IPS DF 6.9 (cell line): ENCODE measurements at places on chromosomes 2 and 18.
A peak's percentile ranks its signal among the peaks of the same experiment; 100 is the strongest.

DNA sequence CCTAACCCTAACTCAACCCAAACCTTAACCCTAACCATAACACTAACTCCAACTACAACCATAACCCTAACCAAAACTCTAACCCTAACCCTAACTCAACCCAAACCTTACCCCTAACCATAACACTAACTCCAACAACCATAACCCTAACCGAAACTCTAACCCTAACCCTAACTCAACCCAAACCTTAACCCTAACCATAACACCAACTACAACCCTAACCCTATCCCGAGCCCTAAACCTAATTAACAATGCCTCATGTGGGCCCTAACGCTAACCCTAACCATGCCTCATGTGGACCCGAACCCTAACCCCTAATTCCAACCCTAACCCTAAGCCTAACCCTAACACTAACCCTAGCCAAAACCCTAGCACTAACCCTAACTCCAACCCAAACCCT is 11.5 kb upstream of the GPR35 start:
- no peak for DNase-seq

DNA sequence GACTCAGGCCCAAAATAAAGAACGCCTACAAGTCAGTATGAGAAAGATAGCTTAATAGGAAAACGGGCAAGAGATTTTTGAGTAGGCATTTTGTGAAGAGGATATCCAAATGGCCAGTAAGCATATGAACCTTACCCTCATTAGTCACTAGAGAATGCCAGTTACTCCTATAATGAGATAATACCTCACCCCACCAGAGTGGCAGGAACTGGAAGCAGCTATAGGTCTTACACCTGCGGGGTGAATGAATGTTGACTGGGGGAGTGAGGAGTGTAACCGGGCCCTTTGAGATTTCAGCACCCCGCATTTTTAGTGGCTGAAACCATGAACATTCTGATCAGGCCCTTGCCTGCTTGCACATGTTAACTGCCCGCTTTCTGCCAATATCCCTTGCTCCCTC is 7.5 kb upstream of the PTPN2 start:
- DNase-seq: no peak

DNA sequence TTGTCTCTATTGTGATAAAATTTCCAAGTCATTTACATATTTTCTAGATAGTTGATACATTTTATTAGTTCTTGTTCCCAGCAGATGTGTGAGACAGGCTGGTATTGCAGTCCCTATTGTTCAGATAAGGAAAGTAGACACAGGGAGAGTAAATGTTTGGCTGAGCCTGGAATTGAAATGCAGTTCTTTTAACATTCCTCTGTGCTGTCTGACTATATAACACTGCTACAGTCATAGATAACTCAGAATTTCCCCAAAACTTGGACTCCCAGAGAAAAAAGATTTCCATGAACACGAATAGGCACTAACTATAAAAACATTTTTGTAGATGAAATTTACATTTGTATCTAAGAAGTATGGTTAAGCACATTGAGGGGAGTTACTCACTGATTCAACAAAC is 71.4 kb downstream of the PLCL1 start:
- DNase-seq: no peak

GRCh38 chr2:233972941-233973575 is 55.9 kb downstream of the TRPM8 start:
- no peak for DNase-seq

DNA sequence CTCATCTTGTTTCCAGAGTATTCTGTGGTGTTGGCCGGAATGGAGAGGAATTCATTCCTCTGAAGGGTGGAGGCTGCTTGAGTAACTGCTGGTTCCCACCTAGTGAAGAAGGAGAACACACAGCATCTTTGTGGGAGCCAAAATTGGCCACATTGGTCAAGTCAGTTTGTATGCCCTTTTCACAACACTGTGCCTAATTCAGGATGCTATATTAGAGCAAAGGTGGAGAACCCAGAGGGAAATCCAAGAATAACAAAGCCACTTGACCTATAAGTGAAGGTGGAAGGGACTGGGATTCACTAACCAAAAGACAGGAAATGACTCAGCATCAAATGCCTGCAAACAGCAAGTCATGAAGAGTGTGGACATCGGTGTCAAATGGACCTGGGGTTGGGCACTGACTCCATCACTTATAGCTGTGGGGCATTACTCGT is 27.3 kb upstream of the MLPH start:
- no peak for DNase-seq

DNA sequence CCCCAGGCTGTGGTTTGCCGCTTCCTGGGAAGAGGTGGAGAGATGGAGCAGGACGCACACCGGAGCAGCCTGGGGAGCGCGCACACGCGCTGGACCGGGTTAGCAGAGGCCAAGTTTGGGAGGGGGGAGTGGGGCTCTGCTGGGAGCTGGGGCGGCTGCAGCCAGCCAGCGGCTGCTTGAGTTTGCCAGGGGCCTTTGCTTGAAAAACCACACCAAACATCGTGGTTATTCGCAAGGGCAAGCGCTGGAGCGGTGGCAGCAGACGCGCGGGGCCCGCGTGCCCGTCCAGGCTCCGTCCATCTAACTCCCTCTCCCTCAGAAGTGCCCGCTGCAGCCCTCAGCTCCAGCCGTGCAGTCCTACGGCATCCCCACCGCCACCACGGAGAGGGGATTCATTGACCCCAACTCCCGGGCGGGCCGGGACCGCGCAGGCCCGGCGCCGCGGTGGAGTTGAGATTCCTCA is 4.6 kb downstream of the PTGR3 start:
- DNase-seq: no peak

GRCh38 chr2:108262036-108262435 is 22.3 kb downstream of the SULT1C3 start:
- no peak for DNase-seq

- DNase-seq: no peak
Observed at GRCh38 chr2:39217192-39217550, 26.6 kb downstream of the CDKL4 start.

GRCh38 chr2:203246646-203247045 is 7.8 kb downstream of the CYP20A1 start:
- no peak for DNase-seq

- no peak for DNase-seq
Observed at GRCh38 chr2:165141601-165142354, 62.1 kb downstream of the SCN3A start.

DNA sequence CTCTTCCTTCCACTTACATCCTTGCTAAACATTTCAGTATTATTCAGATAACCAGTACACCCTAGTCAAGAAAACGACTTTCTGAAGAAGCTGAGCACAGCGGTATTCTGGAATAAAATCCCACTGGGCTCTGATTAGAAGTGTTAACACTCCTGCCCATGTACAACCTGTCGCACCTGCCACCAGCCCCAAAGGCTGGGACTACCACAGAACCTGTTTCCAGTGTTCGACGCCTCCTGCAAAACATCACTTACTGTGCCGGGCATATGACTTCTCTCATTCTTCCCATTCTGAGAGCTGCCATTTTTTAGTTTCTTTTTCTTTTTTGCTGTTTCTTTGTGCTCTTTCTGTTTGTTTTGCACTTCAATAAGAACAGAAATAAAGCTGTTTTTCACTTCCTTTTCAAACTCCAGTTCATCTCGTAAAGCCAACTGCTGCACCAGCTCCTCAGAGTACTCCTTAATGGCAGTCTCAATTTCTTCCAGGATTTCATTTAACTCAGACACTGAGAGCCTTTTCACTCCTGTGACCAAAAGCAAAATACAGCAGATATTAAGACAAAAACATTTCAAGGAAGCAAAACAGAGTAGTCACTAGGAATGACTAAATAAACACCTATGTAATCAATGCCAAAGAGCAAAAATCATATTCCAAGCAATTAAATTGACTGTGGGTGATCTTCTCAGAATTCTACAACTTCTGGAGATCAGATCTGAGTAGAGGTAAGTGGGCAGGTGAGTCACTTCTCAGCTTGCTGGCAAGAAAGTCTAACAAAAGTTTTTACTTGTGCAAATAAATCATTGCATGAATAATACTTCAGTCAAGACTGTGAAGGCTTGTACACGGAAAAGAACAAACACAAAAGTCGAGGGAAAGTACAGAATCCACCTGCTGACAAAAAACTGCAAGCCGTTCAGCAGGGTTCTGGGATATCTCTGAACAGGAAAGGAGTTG is 19.3 kb downstream of the FEZ2 start:
- no peak for DNase-seq

GRCh38 chr2:188576651-188577050 is 285.0 kb downstream of the GULP1 start:
- no peak for DNase-seq

DNA sequence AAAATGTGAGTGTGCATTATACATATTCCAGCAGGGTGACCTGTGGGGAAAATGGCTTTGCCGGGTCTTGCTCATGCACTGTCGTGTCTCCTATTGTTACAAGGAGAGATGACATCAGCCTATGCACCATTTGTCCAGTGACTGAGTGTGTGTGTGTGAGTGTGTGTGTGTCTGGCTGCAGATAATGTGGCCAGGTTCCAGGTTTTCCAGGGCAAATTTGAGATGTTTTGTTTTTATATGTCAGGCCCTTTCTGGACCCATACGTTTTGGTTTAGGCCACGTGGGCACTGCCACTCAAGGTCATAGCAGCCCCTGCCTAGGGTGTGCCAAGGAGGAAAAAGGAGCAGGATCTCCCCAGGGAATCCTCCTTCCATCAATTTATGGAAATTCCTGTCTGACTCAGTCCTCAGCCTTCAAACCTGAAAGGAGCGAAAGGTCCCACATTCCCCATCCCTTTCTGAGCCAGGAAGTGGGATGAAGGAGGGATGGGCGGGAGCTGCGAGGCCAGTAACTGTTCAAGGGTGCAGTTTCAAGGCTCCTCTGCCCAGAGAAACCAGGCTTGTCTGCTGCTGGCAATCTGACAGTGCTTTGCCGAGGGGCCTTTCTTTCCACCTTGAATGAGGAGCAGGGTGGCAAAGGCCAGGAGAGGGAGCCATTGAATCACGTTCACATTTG is 93.0 kb upstream of the SMAD2 start:
- DNase-seq: peak; percentile 43

DNA sequence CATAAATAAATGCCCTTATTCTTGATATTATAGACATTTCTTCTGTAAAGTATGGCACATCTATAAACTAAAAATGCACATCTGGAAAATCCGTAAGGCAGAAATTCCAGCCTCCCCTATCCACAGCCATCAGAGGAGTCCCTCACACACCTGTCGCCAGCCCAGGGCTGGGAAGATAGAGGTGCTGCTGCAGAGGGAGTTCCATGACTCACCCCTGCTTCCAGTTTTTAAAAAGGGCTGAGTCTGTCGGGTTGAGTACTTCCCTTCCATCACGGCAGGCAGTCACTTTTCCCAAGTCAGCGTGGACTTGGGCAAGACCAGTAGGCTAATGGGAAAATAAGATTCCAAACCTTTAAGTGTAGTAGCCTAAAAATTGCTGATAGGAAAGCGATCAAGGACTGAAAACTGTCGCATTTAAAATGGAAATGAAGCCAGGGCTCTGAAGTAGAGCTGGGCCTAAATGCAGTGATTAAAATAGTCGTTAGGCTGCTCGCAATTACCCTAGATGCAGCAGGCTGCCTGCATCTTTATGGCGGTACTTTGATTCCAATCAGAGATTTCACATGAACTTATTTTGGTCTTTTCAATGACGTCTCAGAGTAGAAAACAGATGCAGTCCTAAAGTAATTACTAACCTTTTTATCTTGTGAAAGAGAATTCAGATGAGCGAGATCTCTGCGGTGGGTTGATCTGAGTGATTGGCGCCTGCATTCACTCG is 280.5 kb downstream of the AGAP1 start:
- DNase-seq: no peak

DNA sequence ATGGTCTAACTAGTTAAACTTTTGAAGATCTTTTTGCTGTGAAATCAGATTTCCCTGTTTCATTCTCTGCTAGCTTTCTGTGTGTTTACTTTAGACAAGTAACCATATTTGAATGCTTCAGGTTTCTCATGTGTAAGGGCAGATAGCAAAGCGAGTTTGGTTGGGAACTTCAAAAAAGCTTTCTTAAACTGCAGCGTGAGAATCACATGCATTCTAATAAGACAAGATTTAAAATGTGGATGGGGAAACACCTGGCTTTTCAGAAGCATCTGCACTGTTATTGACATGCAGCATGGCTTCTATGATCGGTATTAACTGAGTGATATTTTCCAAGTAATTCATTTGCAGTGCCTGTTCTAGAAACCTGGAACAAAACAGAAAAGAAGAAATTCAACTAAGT is 119.3 kb downstream of the ABCA12 start:
- no peak for DNase-seq

- DNase-seq: no peak
Observed at GRCh38 chr2:107027810-107028209, 141.8 kb upstream of the ST6GAL2 start.

DNA sequence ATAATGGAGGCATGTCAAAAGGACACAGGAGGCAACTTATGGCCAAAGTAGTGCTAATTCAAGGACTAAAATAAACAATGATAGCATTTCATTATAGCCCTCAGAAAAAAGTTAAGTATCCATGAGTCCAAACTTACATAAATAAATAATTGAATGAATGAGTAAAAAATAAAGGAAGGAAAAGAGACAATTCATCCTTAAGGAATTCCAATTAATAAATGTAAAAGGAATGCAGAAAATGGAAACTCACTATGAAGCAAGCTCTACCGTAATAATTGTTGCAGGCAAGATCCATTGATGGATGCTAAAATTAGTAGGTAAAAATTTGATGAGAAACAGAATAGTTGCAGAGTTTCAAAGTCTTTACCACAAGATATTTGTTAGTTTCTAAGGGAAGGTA is 88.2 kb upstream of the RAPGEF4 start:
- no peak for DNase-seq

DNA sequence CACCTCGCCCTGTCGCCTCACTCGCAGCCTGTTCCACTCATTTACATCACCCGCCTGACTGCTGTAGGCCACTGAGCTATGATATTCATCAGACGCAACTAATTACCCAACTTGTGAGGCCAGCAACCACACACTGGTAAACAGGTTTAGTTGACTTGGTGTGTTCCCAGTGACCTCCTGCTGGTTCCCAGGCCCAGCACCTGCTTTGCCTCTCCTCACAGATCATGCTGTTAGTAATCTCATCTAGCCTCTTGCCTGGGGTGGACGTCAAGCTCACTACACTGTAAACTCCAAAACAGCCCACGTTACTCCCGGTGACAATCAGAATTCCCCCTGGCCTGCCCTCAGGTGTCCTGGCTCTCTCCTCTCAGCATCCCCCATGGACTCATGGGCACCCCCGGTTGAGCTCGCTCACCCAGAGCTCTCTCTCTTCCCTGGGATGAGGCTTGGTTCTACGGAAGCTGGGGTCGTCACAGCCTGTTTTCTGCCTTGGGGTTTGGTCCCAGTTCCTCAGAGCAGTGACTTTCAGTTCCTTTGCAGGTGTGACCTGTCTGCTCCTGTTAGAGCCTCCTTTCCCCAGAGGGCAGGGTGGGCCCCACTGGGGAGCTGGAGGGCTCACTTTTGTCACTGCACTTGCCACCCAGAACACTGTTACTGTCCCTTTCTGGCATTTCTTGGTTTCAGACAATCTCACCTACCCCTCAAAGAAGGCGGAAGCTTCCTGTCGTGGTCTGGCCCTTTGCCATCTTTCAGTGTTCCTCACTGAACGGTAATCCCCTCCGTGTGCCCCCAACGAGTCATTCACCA is 40.3 kb downstream of the INPP5D start:
- no peak for DNase-seq
